ENCODE measurements at places on chromosomes 7 and 10.

GRCh38 chr7:46202379-46202778, 281.3 kb upstream of the IGFBP3 start:
- no peak for DNase-seq

DNA sequence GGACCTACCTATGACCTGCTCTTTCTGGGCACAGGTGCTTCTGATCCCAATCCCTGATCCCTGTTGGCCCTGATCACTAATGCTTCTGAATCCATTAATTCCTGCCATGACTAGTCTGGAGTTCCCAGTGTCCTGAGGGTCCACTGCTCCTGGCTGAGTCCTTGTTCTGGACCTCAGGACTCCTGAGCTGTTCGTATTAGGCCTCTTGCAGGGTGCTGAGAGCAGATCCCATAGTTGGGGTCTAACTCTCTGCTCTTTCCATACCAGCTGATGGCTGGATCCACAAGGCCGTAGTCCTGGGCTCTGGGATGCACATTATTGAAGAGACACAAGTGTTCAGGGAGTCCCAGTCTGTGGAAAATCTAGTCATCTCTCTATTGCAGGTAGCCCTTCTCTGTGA, 7.0 kb downstream of the MRPL43 start:
- no peak for DNase-seq

DNA sequence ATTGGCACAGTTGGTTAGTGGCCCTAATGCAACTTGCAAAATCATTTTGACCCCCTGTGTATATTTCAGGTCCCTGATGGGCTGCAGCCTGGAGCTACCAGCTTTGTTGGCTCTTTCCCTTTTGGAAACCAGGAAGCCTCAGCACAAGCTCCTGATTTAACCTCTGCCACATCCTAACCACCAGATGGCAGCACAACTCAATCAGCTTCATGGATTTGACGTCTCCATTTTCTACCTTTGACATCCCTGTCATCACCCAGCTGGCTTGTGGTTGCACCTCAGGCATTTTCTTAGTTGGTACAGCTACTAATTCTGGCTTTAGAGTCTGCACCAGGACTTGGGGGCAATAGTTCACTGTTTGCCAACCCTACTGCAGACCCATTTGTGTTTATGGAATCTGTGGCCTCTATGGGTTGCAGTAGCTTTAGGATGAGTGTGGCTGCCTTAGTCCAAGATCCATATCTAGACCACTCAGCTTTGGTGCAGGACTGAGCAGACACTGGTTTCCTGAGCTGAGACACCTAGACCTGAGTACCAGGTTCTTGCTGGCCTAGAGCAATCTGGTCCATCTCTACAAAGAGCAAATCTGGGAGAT, 456.2 kb downstream of the REEP3 start:
- DNase-seq: peak; percentile 60

DNA sequence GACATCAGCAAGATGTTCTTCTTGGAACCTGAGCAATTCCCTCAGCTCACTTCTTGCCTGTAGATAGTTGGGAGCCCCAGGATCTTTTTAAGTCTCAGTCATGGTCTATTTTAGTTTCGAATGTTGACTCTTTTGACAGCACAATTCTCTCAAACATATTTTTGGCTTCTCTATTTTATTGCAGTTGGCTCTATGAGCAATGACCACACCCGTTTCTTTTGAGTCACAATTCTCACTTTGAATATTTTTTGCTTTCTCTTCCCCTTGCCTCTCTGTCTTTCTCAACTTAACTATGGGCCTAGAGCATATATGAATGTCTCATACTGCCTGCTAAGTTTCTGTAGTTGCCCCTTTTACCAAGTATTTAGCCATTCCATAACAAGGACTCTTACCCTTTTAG, 222.8 kb downstream of the PTN start:
- no peak for DNase-seq

DNA sequence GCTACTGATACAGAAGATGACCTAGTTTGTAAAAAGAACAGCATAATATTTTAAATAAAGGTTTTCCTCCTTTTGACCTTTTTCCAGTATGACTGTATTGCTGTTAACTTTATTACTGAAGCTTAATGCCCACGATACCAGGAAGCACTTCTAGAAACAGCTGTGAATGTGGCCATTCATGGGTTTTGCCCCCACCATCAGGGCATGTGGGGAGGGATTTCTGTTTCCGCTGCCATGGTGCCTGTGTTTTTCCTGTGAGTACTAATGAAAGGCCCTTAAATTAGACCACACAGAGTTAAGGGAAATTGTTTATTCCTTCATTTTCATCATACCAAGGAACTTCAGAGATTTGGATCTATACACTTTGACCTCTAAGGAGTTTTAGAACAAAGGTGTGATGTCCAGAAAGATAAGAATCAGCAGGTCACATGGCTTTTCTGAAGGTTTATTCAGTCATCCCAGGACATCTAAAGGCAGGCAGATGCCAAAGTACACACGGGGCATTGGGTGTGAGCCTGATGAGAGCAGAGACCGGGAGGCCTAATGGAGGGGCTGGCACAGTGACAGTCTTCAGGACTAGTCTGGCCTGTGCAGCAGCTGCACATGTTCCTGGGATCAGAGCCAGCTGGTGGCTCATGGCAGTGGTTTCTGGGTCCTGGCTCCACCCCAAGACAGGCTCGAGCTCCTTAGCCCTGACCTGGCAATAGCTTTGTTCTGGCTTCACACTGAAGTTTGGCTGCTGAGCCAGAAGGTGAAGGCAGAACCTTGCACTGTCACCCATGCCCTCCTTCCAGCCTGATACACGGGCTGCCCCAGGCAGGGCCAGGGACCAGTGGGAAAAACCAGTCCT, 190.9 kb downstream of the REEP3 start:
- DNase-seq: peak; percentile 97

GRCh38 chr10:131977323-131978096, 4.2 kb downstream of the BNIP3 start:
- DNase-seq: no peak

GRCh38 chr7:98282703-98283102, 1.2 kb downstream of the BRI3 start:
- DNase-seq: no peak

DNA sequence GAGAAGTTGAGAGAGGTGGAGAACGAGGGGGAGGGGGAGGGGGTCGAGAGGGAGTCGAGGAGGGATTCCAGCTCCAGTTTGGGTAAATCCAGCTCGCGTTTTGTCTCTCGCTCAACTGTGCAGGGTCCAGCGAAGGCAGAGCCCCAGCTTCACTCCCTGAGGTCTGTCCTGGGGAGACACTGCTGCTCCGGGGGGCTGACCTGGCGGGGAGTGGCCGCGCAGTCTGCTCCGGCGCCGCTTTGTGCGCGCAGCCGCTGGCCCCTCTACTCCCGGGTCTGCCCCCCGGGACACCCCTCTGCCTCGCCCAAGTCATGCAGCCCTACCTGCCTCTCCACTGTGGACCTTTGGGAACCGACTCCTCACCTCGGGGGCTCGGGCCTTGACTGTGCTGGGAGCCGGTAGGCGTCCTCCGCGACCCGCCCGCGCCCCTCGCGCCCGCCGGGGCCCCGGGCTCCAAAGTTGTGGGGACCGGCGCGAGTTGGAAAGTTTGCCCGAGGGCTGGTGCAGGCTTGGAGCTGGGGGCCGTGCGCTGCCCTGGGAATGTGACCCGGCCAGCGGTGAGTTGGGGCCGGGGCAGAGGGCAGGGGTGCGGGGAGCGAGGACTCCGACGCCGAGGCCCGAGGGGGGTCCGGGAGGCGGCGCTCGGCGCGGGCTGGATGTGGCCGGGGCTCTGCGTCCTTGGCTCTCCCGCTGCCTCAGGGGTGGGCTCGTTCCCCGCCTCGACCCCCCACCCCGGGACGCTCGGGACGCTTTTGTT, at the start of gene TET1:
Gene TET1 (plus strand): TSS at position 152 of the 757 bp plus-strand sequence. CDS start 12,002 bp downstream, outside the sequence.
- peak; percentile 76 for DNase-seq

DNA sequence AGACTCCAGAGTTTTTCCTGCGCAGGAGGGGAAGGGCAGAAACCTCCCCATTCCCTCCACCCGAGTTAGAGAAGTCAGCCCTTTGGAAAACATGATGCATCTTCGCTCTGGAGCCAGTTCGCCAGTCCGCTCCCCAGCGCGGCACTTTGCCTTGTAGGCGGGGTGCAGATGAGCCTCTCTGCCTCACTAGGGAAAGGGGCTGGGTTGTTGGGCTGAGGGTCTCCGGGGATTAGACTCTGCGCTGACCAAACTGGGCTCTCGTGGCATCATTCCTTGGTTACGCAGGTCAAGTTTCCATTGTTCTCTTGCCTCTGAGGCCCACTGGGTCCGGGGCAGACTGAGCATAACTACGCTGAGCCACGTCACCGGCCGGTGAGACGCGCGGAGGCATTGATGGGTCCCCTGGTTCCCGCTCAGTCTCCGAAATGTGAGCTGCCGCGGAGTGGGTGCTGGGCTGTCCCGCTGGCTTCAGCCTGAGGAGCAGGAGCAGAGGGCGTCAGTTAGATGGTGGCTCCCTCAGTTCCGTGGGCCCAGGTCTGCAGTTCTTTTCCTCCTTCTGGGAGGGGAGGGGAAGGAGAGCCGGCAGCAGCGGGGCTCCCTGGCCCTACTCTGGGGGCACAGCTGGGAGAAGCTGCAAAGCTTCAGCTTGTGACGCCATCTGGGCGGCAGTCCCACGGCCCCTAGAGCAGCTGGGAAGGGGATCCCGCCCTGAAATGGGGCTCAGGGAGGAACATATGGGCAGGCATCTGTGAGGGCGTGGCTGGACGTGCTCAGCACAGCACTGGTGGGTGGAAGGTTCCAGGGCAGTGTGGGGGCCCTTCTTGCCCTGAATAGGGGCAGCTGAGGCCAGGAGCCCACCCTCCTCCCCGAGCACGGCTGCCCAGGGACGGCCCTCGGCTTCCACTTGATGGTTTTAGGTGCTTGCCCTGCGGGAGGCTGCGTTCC, 121.3 kb upstream of the BTBD16 start:
- no peak for DNase-seq
